ENCODE measurements at places on chromosomes 6 and 20. TPM values are rescaled to one million over a fixed set of nuclear protein-coding genes. Genes with fewer than 3 reads are reported as not detected.

GRCh38 chr6:136288566-136289326, 900 bp downstream of the BCLAF1 start:
- H3K4me3 ChIP-seq: peak overlapping the region; percentile 97
- DNase-seq: peak; percentile 95
- peak overlapping the region; percentile 100 for H3K27ac ChIP-seq
- peaks cover 26% of the 10 kb centered on the region for H3K27me3 ChIP-seq
- peaks cover 75% of the 10 kb centered on the region for H3K4me1 ChIP-seq

Gene GNMT
- polyA plus RNA-seq: not detected

Gene LRRN4
- not detected for polyA plus RNA-seq

- H3K27ac ChIP-seq: no peak overlapping the region
- H3K36me3 ChIP-seq: no peaks in the 10 kb centered on the region
- H3K4me3 ChIP-seq: no peak overlapping the region
Measured at GRCh38 chr6:139944976-139945375, 570.5 kb upstream of the CITED2 start.

DNA sequence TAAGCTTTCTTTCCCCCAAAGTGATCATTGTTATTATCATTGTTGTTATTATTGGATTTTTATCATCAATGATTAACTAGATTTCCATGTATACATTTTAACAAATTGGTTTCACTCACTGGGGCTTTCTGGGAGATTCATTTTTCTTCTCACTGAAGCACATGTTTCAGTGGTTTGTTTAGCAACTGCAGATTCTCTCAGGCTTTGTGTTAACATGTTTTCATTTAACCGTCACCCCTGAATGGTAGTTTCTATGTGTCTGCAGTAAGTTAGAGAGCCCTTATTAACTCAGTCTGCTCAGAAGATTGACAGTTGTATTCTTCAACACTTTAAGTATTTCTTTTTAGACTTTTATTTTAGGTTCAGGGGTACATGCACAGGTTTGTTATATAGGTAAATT, 12.4 kb downstream of the ZKSCAN4 start:
- H3K36me3 ChIP-seq: peaks cover 30% of the 10 kb centered on the region
- no peak overlapping the region for H3K27ac ChIP-seq
- DNase-seq: no peak
- H3K27me3 ChIP-seq: no peaks in the 10 kb centered on the region

DNA sequence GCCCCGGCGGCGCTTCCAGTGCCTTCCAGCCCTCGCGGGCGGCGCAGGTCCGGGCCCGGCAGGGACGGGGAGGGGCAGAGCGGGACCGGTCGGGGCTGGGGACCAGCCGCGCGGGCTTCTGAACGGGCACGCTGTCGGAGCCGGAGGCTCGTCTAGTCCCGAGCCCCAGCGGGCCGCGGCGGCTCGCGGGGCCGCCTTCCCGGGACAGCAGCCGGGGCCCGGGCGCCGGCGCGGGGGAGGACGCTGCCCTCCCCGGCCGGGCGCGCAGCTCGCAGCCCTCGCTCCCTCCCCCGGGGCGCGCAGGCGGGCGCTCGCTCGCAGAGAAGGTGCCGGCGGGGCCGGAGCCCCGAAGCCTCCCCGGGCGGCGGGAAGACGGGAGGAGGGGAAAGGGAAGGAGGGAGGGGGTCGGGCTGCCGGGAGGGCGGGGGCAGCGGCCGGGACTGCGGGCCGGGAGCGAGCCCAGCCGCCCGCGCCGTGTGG, 696 bp upstream of the SIRPA start:
- no peak overlapping the region for H3K27ac ChIP-seq
- no peak for DNase-seq
- no peaks in the 10 kb centered on the region for H3K36me3 ChIP-seq
- H3K4me3 ChIP-seq: no peak overlapping the region
- H3K4me1 ChIP-seq: no peaks in the 10 kb centered on the region

Gene DDO
- polyA plus RNA-seq: 0.10 TPM

DNA sequence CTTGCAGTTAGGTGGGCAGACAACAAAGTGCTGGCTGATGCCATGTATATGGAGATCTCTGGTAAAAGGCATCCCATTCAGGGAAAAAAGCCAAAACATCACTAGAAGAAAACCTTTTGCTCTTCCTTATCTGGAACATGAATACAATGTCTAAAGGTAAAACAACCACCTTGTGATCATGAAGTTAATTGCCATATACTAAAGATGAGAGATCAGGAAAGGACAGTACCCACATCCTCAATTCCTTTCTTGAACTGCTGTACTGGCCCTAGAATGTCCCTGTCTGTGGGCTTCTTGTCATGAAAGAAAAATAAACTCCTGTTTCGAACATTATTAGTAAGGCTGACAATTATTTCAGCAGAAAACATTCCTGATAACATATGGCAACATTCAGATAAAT, 19.3 kb downstream of the DEK start:
- H3K27me3 ChIP-seq: peaks cover 2% of the 10 kb centered on the region
- H3K4me3 ChIP-seq: no peak overlapping the region
- no peak overlapping the region for H3K27ac ChIP-seq

Measured in immature natural killer cell (primary cell).